Amniotic stem cell (primary cell): ENCODE measurements at places on chromosomes 16 and 17.

DNA sequence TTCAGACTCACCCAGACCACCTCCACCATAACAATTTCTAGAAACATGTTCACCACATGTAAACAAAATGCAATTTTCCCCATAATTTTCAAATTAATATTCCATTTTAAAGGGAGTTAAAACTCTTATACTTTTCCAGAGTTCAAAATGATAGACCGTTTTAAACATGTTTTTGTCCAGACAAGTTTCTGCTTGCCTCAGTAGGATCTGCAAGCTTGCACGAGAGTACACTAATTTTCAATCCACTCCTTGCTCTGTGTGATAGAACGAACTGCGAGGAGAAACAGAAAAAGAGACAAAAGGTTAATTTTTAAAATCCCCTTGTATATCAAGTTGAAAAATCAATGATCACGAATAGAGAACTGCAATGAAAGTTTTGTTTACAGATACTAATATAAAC lies 7.1 kb downstream of the FAHD1 start:
- DNase-seq = no peak

DNA sequence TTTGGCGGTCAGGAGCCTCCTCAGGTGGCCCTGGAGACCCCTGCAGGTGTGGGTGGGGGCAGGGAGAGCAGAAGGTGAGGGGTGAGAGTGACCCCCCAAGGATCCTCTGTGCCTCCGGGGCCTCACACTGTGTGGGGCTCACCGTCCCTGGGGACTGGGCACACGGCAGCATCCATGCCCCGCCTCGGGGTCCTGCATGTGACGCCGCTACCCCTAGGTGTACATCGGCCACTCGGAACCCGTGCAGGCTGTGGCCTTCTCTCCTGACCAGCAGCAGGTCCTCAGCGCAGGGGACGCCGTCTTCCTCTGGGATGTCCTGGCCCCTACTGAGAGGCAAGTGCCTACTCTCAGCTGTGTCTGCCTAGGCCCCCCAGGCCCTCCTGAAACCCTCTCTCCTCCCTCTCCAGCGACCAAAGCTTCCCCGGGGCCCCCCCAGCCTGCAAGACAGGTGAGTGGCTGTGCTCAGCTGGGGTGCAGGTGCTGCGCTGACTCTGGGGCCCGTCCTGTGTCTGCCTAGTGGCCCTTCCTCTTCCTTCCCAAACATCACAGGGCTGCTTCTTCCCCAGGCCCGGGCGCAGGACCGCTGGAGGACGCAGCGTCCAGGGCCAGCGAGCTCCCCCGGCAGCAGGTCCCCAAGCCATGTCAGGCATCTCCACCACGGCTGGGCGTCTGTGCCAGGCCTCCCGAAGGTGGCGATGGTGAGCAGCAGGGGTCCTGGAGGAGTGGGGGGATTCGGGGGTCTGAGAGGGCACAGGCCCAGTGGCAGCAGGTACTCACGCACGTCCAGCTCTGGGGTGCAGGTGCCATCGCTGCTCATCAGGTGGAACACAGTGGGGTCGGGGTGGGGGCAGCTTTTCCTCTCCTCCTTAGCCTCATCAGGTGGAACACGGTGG lies 9.0 kb upstream of the RHOT2 start:
- no peak for DNase-seq

DNA sequence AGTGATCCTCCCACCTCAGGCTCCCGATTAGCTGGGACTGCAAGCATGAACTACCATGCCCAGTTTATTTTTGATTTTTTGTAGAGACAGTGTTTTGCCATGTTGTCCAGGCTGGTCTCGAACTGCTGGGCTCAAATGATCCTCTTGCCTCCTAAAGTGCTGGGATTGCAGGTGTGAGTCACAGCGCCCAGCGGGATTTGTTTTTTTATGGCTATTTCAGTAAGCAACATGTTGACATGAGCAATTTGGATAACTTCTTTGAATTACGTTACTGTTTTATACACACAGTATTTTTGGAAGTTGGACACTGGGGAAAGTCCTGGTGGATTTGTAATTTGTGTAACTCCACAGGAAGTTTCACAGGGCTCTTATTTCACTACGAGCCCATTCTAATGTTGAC lies 18.5 kb upstream of the RHOT1 start:
- no peak for DNase-seq

- DNase-seq = no peak
Observed at GRCh38 chr16:3787924-3788661, 70.8 kb upstream of the TRAP1 start.

- no peak for DNase-seq
Observed at GRCh38 chr17:3961564-3962047, 2.6 kb downstream of the ATP2A3 start.

DNA sequence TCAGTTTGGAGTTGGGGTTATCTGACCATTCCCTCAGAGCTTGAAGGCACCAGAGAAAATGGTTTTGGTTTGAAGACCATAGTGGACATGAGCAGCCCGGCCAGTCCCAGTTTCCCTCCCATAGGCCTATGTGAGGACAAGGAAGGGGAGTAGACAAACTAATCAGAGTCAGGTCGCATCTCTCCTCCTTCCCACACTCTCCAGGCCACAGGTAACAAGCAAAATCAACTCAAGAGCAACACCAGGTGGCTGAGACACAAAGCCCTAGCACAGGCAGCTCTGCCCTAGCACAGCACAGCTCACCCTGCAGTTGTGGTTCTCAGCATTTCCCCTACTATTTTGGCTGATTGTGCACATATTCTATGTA lies 7.2 kb downstream of the SUPT4H1 start:
- DNase-seq = no peak

GRCh38 chr17:58300336-58300735 lies 19.6 kb upstream of the MPO start:
- DNase-seq = no peak

DNA sequence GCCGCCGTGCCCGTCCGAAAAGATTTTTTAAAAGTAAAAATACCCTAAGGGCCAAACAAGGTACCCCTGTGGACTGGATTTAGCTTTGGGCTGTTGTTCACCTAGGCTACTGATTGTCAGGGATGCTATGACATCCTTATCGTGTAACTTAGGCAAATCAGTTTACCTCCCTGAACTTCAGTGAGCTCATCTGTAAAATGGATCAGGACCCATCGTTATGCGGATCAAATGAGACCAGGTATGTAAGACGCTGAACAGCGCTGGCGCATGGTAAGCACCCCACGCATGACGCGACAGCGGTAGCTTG lies 658 bp upstream of the ZNF771 start:
- no peak for DNase-seq

DNA sequence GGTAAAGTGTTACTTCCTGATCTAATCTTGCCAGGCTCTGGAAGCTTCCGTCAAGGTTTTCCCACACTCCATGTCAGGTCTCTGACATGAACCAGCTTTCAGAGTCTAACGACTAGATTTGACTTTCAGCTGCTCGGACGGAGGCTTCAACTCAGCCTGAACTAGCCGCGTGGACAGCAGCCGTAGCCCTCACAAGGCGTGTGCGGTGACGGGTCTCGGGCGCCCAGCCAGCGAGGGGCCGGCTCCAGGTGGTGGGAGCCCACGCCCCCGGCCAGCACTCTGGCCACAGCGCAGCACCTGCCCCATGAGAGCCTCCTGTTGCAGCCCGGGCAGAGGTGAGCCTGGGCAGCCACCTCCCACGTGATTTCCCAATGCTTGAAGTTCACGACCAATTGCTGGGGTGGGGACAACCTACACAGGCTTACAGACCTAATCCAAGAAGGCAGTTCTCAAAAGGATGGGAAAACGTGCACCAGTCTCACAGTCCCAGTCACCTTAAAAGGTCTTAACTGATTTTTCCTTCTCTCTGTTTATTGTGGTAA lies 45.5 kb downstream of the TBC1D16 start:
- no peak for DNase-seq

- no peak for DNase-seq
Observed at GRCh38 chr16:80210787-80211186, 330.0 kb upstream of the DYNLRB2 start.

- no peak for DNase-seq
Observed at GRCh38 chr16:72961863-72962262, 86.1 kb downstream of the ZFHX3 start.

GRCh38 chr17:10309003-10309974 lies 63.5 kb downstream of the MYH13 start:
- DNase-seq = no peak

GRCh38 chr17:27315796-27316465 lies 22.0 kb downstream of the WSB1 start:
- no peak for DNase-seq

GRCh38 chr16:89370601-89371000 lies 119.8 kb downstream of the ANKRD11 start:
- no peak for DNase-seq

- DNase-seq = no peak
Observed at GRCh38 chr16:65249768-65250167, 127.9 kb upstream of the CDH11 start.

DNA sequence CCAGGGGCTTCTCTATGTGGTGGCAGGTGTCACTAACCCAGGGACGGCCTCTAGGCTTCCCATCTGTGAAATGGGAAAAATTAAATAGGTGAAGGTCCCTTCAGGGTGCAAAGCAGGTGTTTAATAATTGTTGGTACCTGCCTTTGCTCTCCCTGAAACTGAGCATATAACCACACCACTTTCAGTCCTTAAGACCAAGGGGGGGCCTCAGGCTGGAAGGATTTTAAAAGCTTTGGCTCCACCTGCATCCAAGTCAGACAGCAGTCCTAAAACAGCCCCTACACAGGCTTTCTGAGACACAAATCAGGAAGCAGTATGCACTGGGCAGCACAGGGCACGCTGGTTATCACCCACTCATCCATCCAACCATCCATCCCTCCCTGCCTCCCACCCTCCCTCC lies 55.0 kb downstream of the TK2 start:
- DNase-seq = no peak

DNA sequence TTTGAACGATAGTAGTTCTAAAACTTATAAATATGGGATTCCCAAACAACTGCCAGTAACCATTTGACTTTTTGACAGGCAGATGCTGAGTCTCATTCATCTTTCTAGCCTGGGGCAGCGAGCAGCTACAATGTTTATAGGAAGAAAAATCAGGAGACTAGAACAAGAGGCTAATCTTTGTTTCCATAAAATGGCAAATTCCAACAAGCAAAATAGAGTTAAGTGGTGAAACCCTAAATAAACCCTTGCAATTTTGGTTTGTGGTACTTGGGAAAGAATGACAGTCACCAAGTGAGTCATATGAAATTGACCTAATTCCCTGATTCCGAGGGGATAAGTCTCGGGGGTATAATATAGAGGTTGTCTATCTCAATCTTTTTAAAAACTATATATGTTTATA lies 27.3 kb upstream of the HS3ST2 start:
- DNase-seq = no peak

- no peak for DNase-seq
Observed at GRCh38 chr17:79252886-79253285, 178.3 kb downstream of the ENGASE start.

GRCh38 chr17:4162321-4162720 lies 19.3 kb downstream of the CYB5D2 start:
- DNase-seq = no peak

GRCh38 chr16:53154513-53154912 lies 99.7 kb downstream of the CHD9 start:
- no peak for DNase-seq

- peak; percentile 58 for DNase-seq
Observed at GRCh38 chr17:9575381-9576101, at the start of gene STX8. Gene STX8 (minus strand): TSS chr17:9575820. CDS start chr17:9575808, 12 bp downstream.

DNA sequence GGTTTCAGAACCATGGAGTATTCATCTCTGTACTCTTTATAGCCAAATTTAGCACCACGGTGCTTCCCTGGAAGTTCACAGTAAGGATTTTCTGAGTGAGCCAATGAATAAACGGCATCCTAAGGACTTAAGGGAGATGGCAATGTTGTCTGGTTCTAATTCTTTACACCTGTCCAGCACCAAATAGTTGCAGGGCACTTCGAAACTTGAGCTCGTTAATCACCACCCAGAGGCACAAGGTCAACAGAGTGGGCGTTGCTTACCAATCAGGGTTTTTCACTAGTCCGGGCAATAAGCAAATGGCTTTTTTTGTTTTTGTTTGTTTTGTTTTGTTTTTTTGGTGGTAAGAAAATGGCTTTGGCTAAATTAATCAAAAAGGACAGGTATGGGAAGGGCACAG lies 28.2 kb upstream of the TMEM220 start:
- no peak for DNase-seq

DNA sequence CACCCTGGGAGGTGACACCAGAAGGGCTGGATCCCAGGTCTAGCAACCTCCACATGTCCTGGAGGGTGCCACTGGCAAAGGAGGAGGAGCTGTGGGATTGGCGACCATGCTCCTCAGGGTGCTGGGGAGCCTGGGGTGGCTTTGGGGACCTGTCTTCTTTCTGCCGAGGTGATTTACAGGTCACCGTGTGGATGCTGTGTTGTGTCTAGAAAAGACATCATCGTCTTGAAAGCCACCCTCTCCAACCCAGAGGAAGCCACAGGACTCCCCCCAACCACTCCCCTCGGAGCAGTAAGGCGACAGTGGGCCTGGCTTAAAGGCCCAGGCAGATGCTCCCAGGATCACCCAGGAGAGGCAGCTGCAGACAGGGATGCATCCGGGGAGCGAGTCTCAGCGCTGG lies 29.7 kb upstream of the FASN start:
- DNase-seq = no peak

DNA sequence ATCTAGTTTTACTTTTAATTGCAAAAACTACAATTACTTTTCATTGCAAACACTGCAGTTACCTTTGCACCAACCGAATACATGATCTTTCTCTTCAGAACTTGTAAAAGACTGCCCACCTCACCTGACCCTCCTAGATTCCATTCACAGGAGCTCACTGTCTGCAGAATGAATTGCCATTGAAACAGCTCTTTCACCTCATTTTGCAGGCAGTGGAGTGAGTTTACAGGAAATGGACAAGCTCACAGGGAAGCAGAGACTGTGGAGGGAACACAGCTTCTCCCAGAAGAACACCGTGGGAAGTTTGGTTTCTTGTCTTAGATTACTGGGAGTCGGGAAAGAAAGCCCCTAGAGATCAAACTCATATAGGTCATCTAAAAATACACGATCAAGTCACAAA lies 439.7 kb upstream of the RBFOX1 start:
- DNase-seq = no peak

DNA sequence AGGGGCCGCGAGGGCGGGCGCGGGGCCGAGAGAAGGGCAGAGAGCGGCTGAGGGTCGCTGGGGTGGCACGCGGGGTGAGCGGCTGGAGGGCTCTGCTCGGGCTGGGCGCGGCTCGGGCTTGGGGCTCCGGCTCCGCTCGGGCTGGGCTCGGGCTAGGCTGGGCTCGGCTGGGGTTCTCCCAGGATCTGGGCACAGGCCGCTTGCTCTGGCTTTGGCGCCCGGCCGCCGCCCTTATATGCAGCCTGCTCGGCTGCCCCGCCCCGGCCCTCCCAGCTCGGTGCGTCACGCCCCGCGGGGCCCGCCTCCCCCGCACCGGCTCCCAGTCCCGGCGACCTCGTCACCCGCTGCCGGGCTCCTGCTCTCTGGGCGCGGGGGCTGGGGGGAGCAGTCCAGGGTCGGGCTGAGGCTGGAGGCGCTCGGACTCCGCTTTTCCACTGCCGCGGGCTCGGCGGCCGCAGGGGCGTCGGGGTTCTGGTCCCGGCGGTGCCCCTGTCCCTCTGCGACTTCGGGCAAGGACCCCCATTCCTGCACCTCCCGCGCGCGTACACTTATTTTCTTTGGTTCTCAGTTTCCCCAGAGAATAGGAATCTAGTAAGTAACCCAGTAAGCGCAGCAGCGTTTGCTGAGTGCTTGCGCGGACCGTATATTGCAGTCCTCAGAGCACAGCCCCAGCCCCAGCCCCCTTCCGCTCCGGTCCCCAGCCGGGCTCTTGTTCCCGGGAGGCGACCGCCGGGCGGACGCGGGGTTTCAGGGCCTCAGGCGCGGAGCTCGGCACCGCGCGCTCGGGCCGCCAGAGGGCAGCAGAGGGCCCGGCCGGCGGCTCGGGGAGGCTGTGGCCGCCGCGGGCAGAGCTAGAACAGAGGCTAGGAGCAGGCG lies at the start of gene RASD1:
Gene RASD1, minus strand, starts transcription at position 207 of the 876 bp plus-strand sequence. CDS start 214 bp downstream, outside the sequence.
- DNase-seq = peak; percentile 65
